ENCODE measurements at places on chromosomes 12 and 14.
A peak's percentile ranks its signal among the peaks of the same experiment; 100 is the strongest.

- DNase-seq: no peak
These were observed 9.7 kb upstream of the SGPP1 start for GRCh38 chr14:63737582-63738006.

DNA sequence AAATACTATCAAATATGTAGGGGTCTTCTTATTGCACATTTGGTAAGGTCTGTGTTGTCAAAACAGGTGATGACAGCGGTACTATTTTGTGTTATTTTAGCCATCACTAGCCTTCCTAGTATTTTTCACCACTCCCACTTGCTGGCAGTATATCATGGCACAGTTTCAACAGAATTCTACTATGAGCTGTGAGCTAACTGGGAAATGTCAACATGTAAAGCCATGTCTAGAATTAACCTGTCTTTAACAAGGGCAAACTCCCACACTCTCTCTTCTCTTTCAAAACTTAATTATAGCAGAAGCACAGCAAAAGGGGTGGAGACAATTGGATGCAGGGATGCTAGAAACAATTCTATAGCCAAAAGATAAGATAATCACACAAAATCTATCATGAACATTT is 253.4 kb downstream of the PAX9 start:
- no peak for DNase-seq

GRCh38 chr14:22996768-22997654 is 12.9 kb downstream of the C14orf93 start:
- DNase-seq: no peak

GRCh38 chr12:132470397-132470796 is 19.6 kb upstream of the FBRSL1 start:
- DNase-seq: no peak

- DNase-seq: peak; percentile 100
These were observed at the start of gene CORO1C for GRCh38 chr12:108731105-108731865. CORO1C (minus strand) TSS chr12:108731518; CDS start chr12:108701318, 30,200 bp downstream.

- peak; percentile 57 for DNase-seq
These were observed 30.6 kb upstream of the KICS2 start for GRCh38 chr12:64252681-64253080.

- DNase-seq: no peak
These were observed 62.9 kb upstream of the PSMA6 start for GRCh38 chr14:35229084-35229791.

DNA sequence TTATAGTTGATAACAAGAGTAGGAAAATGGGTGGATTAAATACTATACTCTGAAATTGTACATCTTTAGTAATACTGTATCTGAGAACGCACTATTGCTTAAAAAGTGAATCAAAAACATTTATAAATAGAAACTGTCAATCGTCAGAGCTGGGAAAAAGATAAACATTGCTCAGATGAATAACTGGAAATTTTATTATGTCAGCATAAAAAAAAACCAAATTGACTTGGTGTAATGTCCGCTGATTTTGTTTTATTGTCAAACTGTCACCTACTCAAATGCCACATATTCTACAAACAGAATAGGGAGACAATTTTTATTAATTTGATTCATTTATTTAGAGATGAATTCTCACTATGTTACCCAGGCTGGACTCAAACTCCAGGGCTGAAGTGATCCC is 109.3 kb upstream of the TMTC1 start:
- no peak for DNase-seq

DNA sequence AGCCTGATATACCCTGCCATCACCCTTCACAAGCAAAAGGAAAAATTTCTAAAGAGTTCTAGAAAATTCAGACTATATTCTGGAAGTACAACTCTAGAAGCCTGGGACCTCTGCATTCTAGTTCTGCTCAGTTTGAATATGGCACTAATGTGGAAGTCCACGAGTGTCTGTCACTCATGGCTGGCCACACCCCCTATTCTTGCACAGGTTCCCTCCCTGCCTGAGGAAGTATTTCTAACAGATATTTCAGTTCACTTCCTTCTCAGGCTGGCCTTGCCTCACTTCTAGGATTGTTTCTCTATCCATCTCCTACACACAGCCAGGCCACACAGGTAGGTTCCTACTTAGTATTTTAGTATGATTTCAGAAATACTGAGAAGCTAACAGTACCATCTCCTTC is 67.4 kb downstream of the PHLDA1 start:
- DNase-seq: peak; percentile 80

DNA sequence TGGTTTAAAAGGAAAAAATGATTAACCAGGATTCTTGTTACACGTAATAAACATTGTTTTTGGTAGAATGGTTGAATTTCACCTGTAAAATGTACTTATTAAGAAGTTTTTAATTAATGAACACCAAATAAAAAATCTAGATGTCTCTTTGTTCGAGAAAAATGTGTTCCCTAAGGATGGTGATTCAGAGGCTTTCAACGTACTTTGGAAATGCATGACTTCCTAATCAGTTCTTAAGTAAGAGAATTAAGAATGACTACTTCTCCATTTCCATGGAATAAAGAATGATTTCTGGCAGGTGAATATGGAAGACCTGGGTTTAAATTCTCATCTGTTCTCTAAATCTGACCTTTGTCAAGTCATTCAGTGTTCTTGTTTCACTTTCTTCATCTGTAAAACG is 428.6 kb downstream of the KCNH5 start:
- no peak for DNase-seq

DNA sequence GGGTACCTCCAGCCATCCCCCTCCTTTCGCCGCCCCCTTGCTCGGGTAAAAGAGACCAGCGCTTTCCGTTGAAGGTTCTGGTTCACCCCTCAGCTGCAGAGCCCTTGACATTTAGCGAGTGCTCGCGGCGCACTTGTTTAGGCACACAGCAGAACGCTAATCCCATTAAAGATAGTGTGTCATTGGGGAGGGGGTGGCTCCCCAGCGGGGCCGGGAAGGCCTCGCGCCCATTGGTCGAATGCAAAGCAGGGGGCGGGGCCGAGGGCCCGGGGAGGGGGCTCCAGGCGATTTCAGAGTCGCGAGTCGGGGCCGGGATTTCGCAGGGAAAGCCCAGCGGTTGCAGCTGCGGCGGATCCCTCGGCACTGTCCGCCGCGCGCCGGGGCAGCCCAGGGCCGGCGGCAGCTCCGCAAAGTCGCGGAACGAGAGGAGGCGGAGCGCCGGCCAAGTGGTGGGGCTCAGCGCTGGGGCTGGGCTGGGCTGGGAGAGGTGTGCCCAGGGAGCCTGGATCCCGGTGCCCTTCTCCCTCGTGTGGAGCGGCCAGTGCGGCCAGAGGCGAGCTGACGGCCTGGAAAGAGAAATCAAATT is 122.9 kb downstream of the TSPAN9 start:
- peak; percentile 37 for DNase-seq

DNA sequence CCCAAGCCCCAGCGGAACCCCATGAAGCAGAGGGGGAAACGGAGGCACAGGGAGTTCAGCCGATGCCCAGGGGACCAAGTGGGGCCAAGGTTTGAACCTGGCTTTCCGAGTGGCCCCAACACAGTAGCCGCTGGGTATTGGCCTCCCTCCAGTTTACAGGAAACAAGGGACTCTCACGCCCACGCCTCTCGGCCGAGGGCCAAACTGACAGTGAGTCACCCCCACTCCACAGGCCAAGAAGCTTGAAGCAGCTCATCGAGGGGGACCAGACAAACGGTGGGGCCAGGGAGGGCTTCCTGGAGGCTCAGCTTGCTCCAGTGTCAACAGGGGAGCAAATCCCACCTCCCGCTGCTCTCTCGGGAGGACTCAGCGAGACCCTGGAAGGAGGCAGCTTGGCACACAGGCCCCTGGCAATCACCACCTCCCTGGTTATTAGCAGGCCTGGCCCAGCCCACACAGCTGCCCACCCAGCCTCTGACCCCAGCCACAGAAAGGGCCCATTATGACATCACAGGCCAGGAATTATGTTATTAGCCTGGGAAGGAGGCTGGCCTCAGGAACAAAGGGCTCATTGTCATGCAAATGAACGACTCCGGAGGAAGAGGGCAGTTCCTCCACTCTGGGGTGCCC is 54.6 kb downstream of the NCOR2 start:
- peak; percentile 95 for DNase-seq

DNA sequence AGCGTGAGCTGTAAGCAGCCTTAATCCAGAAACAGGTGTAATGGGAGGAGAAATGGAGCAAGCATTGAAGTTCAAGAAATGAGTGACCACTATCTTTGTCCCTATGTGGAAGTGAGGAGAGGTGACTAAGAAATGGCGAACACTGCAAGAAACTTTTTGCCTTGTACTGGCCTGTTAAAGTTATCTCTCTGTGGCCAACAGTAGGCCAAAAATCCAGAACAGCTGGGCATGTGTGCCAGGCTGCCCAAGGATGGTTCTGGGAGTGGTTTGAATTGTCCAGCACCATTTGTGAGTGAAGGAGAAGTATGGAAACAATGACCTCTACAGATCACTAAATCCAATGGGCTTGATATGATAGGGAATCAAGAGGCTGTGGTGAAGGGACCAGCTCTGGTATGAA is 83.3 kb upstream of the FRMD6 start:
- no peak for DNase-seq

DNA sequence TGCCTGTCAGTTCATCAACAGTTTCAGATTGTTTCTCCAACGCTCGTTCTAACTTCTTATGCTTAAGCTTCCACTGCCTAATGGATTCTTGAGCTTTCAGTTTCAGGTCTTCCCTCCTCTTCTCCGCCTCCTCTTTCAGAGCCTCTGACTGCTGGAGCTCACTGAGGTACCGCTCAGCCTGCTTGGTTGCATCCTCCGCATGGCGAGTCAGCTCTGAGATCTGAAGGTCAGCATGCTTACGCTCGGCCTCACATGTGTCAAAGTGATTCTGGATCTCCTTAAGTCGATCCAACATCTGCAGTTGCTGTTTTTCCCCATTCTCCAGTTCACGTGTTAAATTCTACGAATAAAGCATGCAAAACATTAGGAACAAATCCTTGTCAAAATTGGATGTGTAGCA is 148.8 kb downstream of the CEP128 start:
- DNase-seq: no peak

DNA sequence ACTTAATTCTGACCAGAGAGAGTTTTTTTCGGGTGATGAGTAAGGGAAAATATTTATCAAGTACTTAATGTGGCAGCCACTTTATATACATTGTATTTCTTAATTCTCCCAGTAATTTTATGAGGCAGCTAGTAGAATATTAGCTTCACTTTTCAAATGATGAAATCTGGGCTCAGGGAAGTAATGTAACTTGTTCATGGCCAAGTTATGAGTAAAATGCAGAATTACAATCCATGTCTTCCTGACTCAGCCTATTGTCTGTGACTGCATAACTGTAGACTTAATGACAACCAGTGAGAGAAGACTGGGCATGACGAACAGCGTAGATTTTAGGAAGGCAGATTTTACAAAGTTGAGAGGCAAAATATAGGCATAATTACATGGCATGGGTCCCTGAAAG is 106.7 kb upstream of the MIS18BP1 start:
- no peak for DNase-seq

DNA sequence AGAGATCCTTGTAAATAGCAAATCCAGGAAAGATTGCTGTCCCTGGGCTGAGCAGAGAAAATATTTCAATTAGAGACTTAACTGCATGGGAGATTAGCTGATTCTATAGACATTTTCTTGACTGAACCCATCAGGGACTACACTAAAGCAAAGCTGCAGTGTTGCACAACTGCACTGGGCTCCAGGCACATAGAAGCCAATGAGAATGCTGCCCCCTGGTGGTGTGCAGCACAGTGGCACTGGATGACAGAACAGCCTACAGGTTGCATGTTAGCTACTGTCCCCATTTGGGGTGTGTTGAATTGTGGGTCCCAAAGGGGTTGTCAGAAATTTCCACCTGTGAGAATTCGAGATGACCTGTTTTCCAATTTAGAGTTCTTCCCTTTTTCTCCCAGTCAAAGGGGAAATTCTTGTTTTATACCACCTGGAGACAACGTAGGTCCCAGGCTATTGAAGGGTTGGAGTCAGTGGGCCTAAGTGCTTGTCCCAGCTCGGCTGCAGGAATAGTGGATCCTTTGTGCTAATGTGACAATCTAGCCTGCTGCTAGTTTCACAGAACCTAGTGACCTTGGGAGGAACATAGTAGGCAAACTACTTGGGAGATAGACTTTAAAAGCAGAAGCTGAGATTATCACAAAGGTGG is 114.7 kb downstream of the SLC8A3 start:
- peak; percentile 82 for DNase-seq

- DNase-seq: no peak
These were observed 61.5 kb upstream of the PLEKHG7 start for GRCh38 chr12:92641291-92641690.

GRCh38 chr14:60277605-60278190 is 28.7 kb downstream of the PPM1A start:
- DNase-seq: peak; percentile 24

DNA sequence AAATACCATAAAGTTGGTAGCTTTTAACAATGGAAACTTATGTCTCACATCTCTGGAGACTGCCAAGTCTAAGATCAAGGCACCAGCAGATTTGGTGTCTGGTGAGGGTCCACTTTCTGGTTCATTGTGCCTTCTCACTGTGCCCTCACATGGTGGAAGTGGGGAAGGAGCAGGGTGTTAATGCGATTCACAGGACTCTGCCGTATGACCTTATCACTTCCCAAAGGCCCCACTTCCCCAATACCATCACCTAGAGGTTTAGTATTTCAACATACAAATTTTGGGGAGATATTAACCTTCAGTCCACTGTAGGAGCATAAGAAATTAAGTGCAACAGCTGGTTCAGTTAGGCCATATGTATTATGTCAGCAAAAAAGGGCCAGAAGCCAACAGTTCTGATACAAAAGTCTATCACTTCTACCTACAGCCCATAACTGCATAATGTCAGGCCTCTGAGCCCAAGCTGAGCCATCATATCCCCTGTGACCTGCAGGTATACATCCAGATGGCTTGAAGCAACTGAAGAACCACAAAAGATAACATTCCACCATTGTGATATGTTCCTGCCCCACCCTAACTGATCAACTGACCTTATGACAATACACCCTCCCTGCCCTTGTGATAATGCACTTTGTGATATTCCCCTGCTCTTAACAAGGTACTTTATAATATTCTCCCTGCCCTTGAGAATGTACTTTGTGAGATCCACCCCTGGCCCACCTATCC is 24.7 kb downstream of the DDHD1 start:
- no peak for DNase-seq

DNA sequence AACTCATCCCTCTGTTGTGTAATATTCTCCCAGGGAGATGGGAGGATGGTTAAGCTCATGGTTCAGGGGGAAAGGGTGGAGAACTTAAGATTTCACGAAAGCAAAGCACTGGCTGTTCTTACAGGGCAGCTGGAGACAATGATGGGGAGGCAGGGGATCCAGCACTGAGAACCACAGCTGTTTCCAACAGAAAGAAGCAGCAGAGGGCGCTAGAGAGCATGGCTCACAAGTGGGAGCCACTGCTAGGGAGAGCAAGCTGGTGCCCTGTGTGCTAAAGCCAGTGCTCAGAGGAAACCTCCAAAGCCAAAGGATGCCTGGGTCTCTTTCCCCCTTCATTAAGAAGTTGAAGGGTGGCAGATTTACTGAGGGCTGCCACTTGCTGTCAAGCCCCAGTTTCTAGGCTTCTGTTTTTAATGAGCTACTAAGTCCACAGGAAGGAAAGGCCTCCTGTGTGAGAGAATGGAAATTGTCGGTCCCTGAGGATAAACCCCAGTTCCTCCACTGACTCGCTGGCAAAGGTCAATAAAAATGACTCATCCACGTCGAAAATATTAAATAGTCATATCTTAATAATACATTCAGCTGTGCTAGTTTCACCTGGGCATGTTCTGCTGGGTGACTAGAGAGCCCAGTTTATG is 199.7 kb downstream of the ANO2 start:
- peak; percentile 70 for DNase-seq
